ENCODE measurements at places on chromosomes 7 and 10.
A peak's percentile ranks its signal among the peaks of the same experiment; 100 is the strongest.

GRCh38 chr7:20219062-20219445, 1.9 kb upstream of the MACC1 start:
- DNase-seq = no peak

- no peak for DNase-seq
Measured at GRCh38 chr10:44411251-44411650, 26.4 kb upstream of the CXCL12 start.

GRCh38 chr7:159033956-159034355, 110.7 kb downstream of the VIPR2 start:
- no peak for DNase-seq

- DNase-seq = no peak
Measured at GRCh38 chr10:114600057-114600456, 58.0 kb downstream of the ABLIM1 start.

DNA sequence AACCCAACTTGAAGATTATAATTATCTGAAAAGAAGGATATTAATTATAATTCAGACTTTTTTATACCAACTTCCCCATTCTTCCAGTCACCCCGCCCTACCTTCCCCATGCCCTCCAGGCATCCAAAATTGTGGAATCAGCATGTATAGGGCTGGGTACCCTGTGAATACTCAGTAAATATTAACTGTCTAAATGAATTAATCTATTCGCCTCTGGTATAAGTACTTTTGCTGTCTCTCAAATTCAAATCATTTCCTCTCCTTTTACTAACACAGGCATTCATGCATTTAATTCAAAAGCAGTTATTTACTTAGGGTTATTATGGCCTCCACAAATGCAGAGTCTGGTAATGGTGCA, 26.5 kb upstream of the GOT1 start:
- DNase-seq = no peak

DNA sequence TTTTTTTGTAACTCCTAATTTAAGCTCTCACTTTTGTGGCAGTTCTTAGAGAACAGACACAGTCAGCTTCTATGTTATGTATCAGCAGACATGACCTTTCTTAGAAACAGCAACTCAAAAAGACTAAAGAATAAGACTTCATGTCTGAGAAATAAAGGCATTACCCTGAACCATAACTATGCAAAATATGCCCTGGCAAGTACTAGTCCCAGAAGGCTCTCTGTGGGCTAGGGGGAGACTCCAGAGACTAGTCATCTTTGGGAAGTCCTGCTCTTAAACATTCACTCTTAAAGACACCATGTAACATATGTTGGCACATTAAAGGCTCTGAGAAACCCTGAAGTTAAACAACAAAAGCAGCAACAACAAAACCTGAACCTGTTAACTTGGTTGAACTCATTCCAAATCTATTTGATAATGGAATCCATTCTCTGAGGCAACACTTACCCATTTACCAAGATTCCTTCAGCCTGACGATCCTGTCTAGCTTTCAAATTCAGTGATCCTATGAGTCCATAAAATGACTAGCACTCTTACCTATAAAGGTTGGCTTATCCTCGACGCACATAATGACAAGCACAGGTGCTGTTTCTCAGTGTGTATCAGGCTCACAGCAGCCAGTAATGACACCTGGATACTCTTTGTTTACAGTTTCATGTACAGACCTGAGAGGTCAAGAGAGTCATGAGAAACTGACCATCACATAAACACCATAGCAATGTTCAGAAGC, 62.3 kb downstream of the OSBPL3 start:
- DNase-seq = no peak

GRCh38 chr10:89518108-89518507, 17.3 kb downstream of the SLC16A12 start:
- DNase-seq = no peak

GRCh38 chr10:30495687-30496086, 61.7 kb downstream of the MAP3K8 start:
- no peak for DNase-seq

GRCh38 chr10:69768386-69768785, 33.3 kb upstream of the COL13A1 start:
- DNase-seq = no peak

- DNase-seq = no peak
Measured at GRCh38 chr10:21234761-21235160, 290.7 kb downstream of the SKIDA1 start.

DNA sequence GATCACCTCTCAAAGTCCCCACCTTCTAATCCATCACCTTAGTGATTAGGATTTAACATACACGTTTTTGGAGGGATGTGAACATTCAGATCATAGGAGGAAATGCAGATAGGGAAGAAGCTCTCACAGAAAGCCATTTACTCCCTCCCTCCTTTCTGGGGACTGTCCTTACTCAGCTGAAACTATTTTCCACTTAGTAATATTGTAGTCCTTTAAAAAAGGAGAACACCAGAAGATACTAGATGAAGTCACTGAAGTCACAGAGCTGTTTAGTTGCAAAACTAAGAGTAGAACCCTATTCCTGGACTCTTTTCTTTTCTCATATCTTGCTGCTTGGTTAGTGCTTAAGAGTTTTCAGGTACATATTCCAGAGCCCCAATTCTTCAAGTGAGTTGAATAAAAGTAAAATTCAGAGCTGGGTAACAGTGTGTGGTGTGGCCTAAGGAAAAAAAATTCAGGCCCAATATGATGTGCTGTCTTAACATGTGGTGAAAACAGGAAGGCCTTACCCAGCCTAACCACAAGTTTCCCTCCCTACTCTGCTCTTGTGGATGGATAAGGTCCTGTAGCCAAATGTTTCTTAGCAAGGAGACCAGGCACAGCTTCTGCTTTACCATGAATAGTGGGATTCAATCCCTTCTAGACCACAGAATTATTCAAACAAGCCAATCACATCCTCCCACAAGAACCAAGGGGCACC, 135.7 kb downstream of the INHBA start:
- DNase-seq = no peak

DNA sequence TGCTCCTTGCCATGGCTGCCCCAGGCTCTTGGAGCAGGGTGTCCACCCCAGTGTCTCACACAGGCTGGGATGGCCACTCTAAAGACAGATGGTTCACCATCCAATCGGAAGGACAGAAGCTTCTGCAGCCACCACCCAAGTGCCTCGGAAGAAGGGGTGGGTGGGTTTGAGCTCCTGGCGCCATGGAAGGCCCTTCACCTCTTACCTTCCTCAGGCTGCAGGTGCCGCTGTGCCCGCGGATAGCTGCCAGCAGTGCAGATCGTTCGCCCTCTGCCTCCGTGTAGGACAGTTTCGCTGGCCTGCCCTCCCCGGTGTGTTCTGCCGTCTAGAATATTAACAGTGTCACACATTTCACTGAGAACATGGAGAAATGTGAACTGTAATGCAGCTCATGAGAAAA, 243.6 kb upstream of the GRB10 start:
- DNase-seq = no peak

GRCh38 chr10:14334771-14335170, 4.0 kb upstream of the FRMD4A start:
- no peak for DNase-seq

DNA sequence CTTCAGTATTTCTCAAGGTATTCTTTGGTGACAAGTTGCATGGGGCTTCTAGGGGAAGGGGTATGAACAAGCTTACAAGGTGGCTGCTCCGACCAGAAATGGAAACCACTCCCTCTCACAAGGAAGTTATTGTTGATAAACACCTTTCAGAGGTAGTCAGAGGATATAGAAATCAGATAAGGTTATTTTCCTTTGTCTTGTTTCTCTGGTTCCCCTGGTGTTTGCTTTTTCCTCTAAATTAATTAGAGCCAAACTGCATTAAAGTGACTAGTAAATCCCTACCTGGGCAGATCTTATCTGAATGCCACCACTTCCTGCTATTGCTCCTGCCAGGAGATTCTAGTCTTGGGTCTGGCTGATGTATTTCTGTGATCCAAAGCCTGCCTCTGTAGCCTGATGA, 725.4 kb downstream of the INHBA start:
- no peak for DNase-seq

DNA sequence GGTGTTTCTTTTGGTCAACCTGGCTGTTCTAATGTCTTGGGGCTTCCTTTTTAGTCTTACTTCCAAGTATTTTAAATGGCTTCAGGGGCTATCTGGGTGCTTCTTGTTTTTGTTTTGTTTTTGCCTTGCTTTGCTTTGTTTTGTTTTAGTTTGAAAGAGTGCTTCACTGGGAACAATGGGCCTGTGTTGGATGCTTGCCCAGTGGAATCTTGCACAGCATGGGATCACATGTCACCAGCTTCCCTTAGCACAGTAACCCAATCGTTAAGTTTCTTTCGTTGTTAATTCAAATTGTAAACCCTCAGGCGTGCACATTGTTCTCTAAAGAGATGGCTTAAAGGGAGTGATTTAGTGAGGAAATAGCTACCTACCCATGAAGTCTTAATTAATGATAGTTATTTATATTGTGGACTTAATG, 8.9 kb downstream of the COL17A1 start:
- peak; percentile 58 for DNase-seq

- no peak for DNase-seq
Measured at GRCh38 chr7:134444198-134444960, 14.5 kb downstream of the AKR1B1 start.

- DNase-seq = no peak
Measured at GRCh38 chr7:107322015-107322414, 147.8 kb upstream of the GPR22 start.

DNA sequence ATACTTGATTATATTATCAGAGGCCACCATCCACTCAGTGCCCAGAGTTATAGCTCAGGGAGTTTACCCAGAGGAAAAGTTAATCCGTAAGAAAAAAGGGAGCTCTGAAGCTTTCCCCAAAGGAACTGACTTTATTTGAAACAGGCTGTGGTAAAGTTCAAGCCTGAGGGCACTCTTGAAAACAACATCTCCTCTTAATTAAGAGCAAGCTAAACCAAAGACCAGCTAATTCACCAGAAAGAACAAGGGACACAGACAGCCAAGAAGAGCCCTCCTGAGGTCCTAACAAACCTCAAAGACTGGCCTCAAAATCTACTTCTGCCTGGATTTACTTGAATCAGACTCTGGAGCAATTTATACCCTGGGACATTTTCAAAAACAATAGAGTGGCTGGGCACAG, 159.6 kb upstream of the CHST15 start:
- DNase-seq = no peak

GRCh38 chr10:110820321-110820814, 51.4 kb upstream of the PDCD4 start:
- DNase-seq = no peak

- no peak for DNase-seq
Measured at GRCh38 chr10:22624287-22624738, 90.1 kb downstream of the PIP4K2A start.

DNA sequence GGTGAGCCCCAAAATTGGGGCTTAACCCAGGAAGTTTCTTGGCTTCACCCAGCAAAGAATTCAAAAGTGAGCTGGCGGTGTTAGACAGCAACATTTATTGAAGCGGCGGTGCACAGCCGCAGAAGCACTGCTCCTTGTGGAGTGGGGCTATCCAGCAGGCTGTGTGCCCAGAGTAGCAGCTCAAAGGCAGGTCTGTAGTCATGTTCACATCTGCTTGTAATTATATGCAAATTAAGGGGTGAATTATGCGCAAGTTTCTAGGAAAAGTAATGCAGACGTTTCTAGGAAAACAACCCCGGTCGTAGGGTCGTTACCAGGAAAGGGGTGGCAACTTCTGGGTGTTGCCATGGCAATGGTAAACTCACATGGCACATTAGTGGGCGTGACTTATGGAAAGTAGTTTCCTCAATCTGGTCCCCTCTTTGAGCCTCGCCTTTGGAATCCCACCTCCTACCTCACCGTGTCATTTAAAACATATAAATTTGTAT, 13.7 kb upstream of the KBTBD2 start:
- peak; percentile 90 for DNase-seq

GRCh38 chr7:137685433-137686164, 161.2 kb downstream of the DGKI start:
- no peak for DNase-seq

- no peak for DNase-seq
Measured at GRCh38 chr7:151133986-151134742, 33.3 kb downstream of the GBX1 start.

- DNase-seq = no peak
Measured at GRCh38 chr10:4820804-4821401, 5.1 kb upstream of the AKR1E2 start.

GRCh38 chr10:11068861-11069633, 51.4 kb downstream of the CELF2 start:
- no peak for DNase-seq
